Suprapubic skin (tissue), 4 donors: ENCODE measurements at places on chromosomes 7 and 10.

GRCh38 chr10:130207205-130207604 is 71.0 kb downstream of the GLRX3 start:
- H3K4me3 ChIP-seq, result no peak overlapping the region
- DNase-seq, result no peak
- H3K27me3 ChIP-seq, result no peaks in the 10 kb centered on the region
- no peaks in the 10 kb centered on the region for H3K4me1 ChIP-seq
- H3K27ac ChIP-seq, result no peak overlapping the region

DNA sequence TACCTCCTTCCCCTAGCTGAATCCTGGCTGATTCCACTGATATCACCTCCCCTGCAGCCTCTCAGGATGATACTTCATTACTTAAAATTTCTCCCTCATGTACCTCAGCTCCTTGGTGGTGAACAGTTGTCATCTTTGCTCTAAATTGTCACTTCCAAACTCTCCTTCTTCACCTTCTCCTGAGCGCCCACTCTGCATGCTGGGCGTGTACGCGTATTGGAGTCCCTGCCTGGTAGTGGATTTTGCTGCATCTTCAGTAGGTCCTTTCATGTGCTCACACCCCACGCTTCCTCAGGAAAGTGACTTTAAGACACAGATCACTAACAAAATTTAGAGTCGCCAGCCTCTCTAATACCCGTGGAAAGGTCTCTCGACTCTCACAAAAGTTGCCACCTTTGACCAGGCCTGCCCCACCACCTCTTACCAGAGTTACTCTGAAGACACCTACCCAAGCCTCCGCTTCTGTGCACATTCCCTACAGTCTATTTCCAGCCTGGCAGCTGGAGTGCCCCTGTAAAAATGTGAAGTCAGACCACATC is 236.8 kb downstream of the FANK1 start:
- no peak overlapping the region for H3K4me3 ChIP-seq
- H3K36me3 ChIP-seq, result no peaks in the 10 kb centered on the region
- no peak for DNase-seq
- H3K27me3 ChIP-seq, result no peaks in the 10 kb centered on the region
- H3K4me1 ChIP-seq, result peaks cover 3% of the 10 kb centered on the region
- H3K27ac ChIP-seq, result no peak overlapping the region

GRCh38 chr10:99770408-99771045 is 11.9 kb upstream of the ABCC2 start:
- no peaks in the 10 kb centered on the region for H3K4me1 ChIP-seq
- H3K27me3 ChIP-seq, result no peaks in the 10 kb centered on the region
- H3K4me3 ChIP-seq, result no peak overlapping the region
- no peaks in the 10 kb centered on the region for H3K36me3 ChIP-seq
- DNase-seq, result no peak
- no peak overlapping the region for H3K27ac ChIP-seq

DNA sequence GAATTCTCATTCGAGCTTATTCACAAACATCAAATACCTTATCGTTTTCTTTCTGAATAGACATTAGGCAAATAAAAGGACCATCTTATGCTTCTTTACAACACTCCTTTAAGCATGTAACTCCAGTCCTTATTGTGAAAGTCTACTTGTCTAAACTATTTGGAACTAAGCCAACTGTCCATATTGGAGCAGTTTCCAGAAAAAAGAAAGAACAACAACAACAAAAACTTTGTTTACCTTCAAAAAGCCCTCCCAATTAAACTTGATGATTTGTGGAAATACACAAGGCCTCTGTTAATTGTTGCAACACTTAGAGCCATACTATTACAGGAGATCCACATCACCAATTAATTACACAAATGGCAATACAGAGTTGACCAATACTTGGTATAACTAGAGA is 163.6 kb downstream of the GALNT11 start:
- H3K4me1 ChIP-seq, result no peaks in the 10 kb centered on the region
- peaks cover 76% of the 10 kb centered on the region for H3K36me3 ChIP-seq
- no peak overlapping the region for H3K4me3 ChIP-seq
- no peak for DNase-seq
- no peak overlapping the region for H3K27ac ChIP-seq
- no peaks in the 10 kb centered on the region for H3K27me3 ChIP-seq

DNA sequence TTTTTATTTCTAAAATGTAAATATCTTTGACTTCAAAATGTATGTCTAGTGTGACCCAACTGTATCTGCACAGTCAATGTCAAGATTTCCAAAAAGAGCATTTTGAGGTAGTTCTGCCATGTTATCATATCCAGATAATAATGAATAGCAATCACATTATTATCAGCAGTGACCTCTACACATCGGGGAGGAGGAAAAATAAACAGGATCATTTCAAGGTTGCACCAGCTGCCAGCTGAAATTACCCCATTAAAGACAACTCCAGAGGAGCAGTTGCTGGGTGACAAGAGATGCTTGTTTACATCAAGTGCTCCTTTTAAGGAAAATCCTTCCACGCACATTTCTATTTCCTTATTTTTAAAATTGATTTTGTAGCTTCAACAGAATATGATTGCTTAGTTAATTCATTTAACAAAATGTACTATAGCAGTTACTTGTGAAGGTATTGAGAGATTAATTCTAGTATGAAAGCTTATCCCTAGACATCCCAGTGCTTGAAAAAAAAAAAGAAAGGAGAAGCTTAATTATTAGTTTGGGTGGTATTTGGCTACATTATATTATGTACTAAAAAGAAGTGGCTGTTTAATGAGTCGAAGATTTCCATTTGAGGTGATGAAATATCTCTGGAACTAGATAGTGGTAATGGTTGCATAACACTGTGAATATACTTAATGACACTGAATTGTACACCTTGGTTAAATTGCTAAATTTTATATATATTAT is 19.3 kb upstream of the SLC35G1 start:
- H3K4me1 ChIP-seq, result peaks cover 8% of the 10 kb centered on the region
- no peak overlapping the region for H3K4me3 ChIP-seq
- no peak overlapping the region for H3K27ac ChIP-seq
- H3K27me3 ChIP-seq, result no peaks in the 10 kb centered on the region

GRCh38 chr10:101920546-101920945 is 76.9 kb upstream of the KCNIP2 start:
- H3K27ac ChIP-seq, result no peak overlapping the region
- no peaks in the 10 kb centered on the region for H3K27me3 ChIP-seq
- H3K4me3 ChIP-seq, result no peak overlapping the region
- H3K36me3 ChIP-seq, result no peaks in the 10 kb centered on the region
- H3K4me1 ChIP-seq, result no peaks in the 10 kb centered on the region

GRCh38 chr7:65251851-65252620 is 121.6 kb upstream of the ZNF92 start:
- peaks cover 5% of the 10 kb centered on the region for H3K27me3 ChIP-seq
- H3K4me1 ChIP-seq, result peaks cover 13% of the 10 kb centered on the region
- peak overlapping the region; percentile 78 for H3K4me3 ChIP-seq
- DNase-seq, result no peak

DNA sequence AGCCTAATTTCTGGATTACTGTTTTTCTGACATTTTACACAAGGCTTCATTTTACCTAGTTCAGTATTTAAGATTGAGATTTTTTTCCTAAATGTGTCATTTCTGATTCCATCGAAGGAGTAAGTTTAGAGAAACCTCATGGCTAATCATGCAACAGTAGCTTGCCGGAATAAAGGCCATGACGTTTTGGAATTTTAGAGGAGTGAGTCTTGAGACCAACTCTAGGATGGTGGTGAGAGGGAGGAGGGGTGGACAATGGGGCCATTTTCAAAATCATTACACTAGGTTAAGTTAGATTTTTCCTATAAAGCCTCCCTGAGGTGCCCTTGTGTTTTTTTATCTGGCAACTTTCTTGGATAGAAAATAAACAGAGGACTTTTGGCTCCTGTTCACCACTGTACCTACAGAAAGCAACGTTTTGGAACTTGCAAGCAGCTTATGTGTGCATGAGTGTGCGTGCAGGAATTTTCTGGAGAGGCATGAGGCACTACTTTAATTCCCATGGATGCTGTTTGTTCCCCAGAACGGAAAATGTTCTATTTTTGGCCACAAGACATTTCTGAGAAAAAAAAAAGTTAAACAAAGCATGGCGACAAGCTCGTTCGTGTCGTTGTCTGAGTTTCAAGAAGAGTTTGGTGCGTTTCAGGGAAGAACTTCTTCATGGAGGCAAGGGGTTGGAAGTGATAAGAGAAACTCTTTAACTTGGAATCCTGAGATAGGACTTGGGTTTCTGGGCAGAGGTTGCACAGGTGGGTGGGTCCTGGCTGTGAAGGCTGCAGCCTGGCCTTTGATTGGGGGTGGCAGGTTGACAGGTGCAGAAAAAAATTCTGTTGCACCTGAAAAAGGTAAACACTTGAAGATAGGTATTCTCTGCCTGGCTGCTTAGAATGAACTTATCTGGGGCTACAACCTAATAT is 178.1 kb downstream of the PTEN start:
- no peak for DNase-seq
- H3K27ac ChIP-seq, result no peak overlapping the region
- peaks cover 32% of the 10 kb centered on the region for H3K4me1 ChIP-seq
- H3K27me3 ChIP-seq, result no peaks in the 10 kb centered on the region

GRCh38 chr10:24237801-24238395 is 29.0 kb downstream of the KIAA1217 start:
- H3K4me3 ChIP-seq, result peak overlapping the region; percentile 44
- DNase-seq, result no peak

DNA sequence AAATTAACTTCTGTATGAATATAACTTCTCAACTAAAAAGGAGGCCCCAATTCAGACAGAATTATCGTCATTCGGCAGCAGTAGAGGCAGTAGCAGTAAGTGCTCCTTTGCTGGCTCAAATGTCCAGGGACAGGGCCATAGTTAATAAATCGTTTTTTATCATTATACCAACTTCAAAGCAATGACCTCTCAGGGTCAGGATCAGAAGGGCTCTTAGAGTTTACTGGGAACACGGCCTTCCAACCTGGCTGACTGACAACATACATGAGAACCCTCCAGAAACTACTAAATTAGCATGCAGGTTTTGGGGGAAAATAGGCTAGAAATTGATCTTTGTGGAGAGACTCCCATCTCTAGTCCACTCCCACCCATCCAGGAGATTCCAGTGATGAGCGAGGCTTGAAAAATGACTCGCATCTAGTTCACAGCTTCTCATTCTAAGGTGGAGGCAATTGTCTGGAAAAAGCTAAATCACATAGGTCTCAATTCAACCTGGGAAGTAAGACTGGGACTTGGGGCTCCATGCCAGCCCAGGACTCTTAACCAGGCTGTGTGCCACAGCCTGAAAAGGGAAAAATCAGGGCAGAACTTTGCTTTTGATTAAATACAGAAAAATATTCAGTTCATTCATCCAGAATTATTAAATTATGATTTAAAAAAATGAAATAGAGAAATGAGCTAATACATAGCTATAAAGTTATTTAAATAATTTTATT is 84.6 kb downstream of the ABLIM1 start:
- no peak for DNase-seq
- no peaks in the 10 kb centered on the region for H3K36me3 ChIP-seq

DNA sequence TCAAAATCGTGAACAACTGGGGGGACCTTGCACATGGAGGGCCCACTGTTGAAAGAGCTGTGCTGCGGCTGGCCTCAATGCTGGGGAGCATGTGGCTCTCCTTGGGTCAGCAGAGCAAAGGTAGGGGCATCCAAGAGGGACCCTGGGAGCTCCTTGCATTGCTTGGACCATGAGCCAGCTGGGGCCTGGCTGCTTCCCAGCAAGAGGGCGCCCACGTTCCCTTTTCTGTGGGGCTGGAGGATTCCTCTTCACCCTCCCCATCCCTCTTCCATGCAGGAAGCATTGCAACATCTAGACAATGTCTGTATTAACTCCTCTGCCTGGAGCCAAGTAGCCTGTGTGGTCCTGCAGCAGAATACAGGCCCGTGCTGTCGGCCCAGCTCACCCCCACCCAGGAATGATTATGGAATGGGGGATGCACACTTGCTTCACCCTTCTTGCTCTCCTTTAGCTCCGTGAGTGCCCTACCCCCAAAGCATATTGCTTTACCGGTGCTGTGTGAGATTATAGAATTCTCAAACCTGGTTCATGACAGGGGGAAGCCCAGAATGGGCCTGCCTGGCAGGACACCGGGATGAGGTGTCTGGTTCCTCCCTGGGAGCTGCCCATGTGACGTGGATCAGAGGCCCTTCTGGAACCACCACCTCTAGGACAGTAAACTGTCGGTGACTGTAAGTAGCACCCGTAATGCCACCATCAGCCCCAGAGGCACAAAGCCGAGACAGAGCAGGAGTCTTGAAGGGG is 61.9 kb downstream of the SYPL1 start:
- H3K4me3 ChIP-seq, result no peak overlapping the region
- H3K36me3 ChIP-seq, result no peaks in the 10 kb centered on the region
- no peak for DNase-seq
- H3K4me1 ChIP-seq, result peaks cover 46% of the 10 kb centered on the region
- no peaks in the 10 kb centered on the region for H3K27me3 ChIP-seq
- H3K27ac ChIP-seq, result peak overlapping the region; percentile 72

DNA sequence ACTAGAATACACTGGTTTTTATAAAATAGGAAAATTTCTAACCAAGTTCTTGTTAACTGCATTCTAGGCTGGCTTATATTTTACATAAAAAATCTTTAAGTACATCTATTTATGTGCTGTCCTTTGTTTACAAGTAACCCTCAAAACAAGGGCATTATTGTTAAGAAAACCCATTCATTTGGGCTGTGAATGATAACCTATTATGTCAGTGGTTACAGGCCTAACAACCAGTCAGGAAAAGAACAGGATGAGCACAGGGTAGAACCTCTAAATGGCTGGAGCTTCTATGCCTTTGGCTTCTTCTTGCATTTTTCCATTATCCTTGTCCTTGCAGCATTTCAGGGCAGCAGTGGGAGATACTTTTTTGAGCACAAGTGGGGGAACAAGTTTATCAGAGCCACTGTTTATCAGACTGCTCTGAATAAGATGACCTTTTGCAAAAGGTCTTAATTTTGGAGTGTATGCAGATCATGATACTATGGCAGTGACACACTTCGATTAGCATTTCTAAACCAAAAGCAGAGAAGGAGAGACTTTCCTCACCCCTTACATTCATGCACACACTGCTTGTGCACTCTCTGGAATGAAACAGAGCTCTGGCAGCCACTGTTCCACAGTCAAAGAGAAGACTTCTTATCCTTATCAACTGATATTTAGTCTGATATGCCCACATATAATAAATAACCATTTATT is 10.9 kb downstream of the GPR37 start:
- DNase-seq, result no peak
- no peaks in the 10 kb centered on the region for H3K4me1 ChIP-seq
- no peaks in the 10 kb centered on the region for H3K27me3 ChIP-seq
- H3K4me3 ChIP-seq, result no peak overlapping the region

DNA sequence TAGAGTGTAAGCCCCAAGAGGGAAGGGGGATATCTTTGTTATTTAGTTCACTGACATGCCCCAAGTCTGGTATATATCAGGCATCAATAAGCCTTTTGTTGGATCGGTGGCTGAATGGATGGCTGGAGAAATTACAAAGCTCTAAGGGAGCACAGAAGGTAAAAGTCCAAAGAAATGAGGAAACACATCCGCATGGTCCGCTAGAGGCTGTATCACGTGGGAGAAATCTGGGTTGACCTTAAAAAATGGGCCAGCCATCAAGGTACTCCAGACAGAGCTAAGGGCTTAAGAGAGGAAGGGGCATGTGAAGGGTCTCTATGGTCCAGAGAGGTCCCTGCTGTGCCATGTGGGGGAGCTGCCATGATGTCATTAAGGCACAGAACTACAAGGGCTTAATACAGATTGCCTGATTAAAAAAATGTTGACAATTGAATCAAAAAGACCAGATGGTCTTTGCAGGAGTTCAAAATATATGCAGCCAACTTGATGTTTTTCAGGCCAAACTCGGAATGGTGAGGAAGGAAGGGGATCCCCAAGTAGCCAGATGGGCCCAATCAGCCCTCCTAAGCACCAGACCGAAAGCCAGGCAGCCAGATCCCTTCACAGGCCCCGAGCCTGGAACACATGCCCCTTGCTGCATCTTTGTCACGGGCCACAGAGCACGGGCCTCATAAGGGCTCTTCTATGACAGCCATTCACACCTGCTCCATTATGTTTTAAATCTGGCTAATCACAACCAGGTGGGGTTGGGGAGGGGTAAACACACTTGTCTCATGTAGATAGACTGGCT is 31.9 kb downstream of the SCRN1 start:
- H3K27me3 ChIP-seq, result no peaks in the 10 kb centered on the region
- H3K4me1 ChIP-seq, result no peaks in the 10 kb centered on the region
- H3K36me3 ChIP-seq, result no peaks in the 10 kb centered on the region
- no peak overlapping the region for H3K4me3 ChIP-seq
